ENCODE measurements at places on chromosomes 4 and X.

- DNase-seq, result no peak
Observed at GRCh38 chrX:10726647-10727046, 106.3 kb upstream of the MID1 start.

- no peak for DNase-seq
Observed at GRCh38 chrX:133482056-133482952, 67.0 kb upstream of the GPC4 start.

GRCh38 chr4:43103048-43103447, 210.5 kb downstream of the GRXCR1 start:
- no peak for DNase-seq

DNA sequence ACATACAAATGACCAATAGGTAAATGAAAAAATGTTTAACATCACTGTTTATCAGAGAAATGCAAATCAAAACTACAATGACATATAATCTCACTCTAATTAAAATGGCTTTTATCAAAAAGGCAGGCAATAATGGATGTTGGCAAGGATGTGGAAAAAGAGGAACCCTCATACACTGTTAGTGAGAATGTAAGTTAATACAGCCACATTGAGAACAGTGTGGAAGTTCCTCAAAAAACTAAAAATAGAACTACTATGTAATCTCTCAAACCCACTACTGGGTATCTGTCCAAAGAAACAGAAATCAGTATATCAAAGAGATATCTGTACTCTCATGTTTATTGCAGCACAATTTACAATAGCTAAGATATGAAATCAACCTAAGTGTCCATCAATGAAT, 165.9 kb upstream of the HHIP start:
- DNase-seq, result no peak

GRCh38 chrX:117096528-117096927, 633.8 kb upstream of the CT83 start:
- no peak for DNase-seq

DNA sequence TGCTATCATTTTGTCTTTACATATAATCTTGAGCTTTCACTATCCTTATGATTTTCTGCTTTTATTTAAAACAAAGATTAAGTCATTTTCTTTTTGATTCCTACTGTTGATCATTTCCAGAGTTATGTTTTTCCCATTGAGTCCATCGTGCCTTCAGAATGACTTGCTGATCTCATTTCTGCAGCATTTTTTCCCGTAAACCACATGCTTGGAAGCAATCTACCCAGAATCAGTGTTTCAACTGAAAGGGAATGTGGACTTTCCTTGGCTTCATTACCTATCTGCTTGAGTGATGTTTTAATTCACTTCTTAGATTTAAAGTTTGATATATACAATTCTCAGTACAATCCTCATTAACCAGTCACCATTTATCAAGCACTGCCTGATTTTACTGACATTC, 192.4 kb upstream of the FSTL5 start:
- DNase-seq, result no peak

GRCh38 chrX:48834383-48834709, 1.1 kb downstream of the PCSK1N start:
- DNase-seq, result no peak

GRCh38 chrX:110320381-110320987, 2.6 kb upstream of the AMMECR1 start:
- no peak for DNase-seq

DNA sequence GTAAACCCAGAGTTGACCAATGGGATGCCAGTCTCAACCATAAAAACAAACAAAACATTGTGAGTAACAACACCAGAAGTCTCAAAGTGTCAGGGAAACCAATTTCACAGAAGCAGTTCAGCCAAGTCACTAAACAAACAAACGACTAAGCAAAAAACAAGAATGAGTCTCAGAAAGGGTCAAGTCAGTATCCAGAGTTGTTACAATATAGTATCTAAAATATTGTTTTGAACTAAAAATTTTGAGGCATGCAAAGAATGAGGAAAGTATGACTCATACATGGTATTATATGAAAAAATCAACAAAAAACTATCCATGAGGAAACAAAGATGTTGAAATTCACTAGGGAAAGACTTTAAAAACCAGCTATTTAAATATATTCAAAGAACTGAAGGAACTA, 70.6 kb downstream of the AR start:
- no peak for DNase-seq

DNA sequence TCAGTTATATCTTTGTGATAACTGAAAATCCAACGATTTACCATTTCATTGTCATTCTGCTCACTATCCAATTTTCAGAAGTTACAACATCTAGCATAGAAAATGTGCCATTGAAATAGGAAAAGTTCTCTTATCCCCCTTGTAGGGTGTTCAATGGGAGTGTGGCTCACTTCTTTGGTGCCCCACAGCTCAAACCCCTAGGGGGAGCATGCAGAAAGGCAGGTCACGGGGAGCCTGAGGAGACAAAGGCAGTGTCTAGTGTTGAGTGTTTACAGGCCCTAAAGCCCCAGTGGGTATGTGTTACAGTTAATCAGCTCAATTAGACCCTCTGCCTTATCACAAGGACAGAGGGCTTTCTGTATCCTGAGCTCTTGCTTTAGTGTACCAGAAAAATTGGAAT, 243.4 kb upstream of the GRID2 start:
- DNase-seq, result no peak

All from nucleus accumbens (tissue), 56 donors.